Right lung (tissue), 10 donors: ENCODE measurements at places on chromosomes 11 and 22. TPM values are rescaled to one million over a fixed set of nuclear protein-coding genes. Genes with fewer than 3 reads are reported as not detected.

Gene CRYBB3
- polyA plus RNA-seq, result 0.42 TPM

Gene GGT5
- polyA plus RNA-seq, result 11.7 TPM

Gene CNGA4
- polyA plus RNA-seq, result 1.5 TPM

Gene MMP3
- polyA plus RNA-seq, result not detected

Gene POU2F3
- polyA plus RNA-seq, result 1.9 TPM

Gene HTR3B
- polyA plus RNA-seq, result 0.15 TPM

Gene TRIM29
- polyA plus RNA-seq, result 0.33 TPM

Gene MRGPRX4
- not detected for polyA plus RNA-seq

Gene NOX4
- polyA plus RNA-seq, result 5.4 TPM

Gene FAM227A
- 5.5 TPM for polyA plus RNA-seq

Gene HBE1
- polyA plus RNA-seq, result 50.3 TPM

Gene PKDREJ
- 0.47 TPM for polyA plus RNA-seq

Gene PANX2
- 1.0 TPM for polyA plus RNA-seq

Gene DEUP1
- polyA plus RNA-seq, result 2.9 TPM

Gene UCP2
- 45.2 TPM for polyA plus RNA-seq

Gene PHETA2
- polyA plus RNA-seq, result 12.7 TPM

Gene PANX3
- polyA plus RNA-seq, result not detected

Gene SLC22A12
- polyA plus RNA-seq, result not detected

Gene ROBO4
- 63.9 TPM for polyA plus RNA-seq

Gene DEFB131B
- 5.5 TPM for polyA plus RNA-seq

Gene SYT13
- 4.8 TPM for polyA plus RNA-seq

Gene GRAMD4
- polyA plus RNA-seq, result 43.8 TPM

Gene MMP8
- polyA plus RNA-seq, result 0.26 TPM

Gene ANO5
- polyA plus RNA-seq, result 1.9 TPM

Gene MUC15
- polyA plus RNA-seq, result 1.7 TPM

Gene TSPAN4
- 57.8 TPM for polyA plus RNA-seq

Gene OR52D1
- not detected for polyA plus RNA-seq

Gene SMIM35
- 0.27 TPM for polyA plus RNA-seq

Gene APOBEC3A
- polyA plus RNA-seq, result 0.40 TPM

Gene THY1
- polyA plus RNA-seq, result 47.5 TPM

Gene TPBGL
- polyA plus RNA-seq, result 0.12 TPM

Gene CD6
- 2.1 TPM for polyA plus RNA-seq

Gene OR6A2
- polyA plus RNA-seq, result not detected

Gene B4GAT1
- polyA plus RNA-seq, result 28.1 TPM

Gene NAV2
- polyA plus RNA-seq, result 22.2 TPM

Gene LMNTD2
- polyA plus RNA-seq, result 4.9 TPM

Gene NRIP3
- polyA plus RNA-seq, result 2.5 TPM

Gene RAG2
- 0.69 TPM for polyA plus RNA-seq

Gene TMEM191B
- not detected for polyA plus RNA-seq

Gene DCHS1
- polyA plus RNA-seq, result 41.3 TPM

Gene PNPLA3
- 0.77 TPM for polyA plus RNA-seq

Gene OR8G1
- not detected for polyA plus RNA-seq

Gene OOSP4A
- not detected for polyA plus RNA-seq

Gene CTSC
- 201 TPM for polyA plus RNA-seq

Gene KCNJ11
- 10.0 TPM for polyA plus RNA-seq

Gene CCDC179
- not detected for polyA plus RNA-seq

Gene CCDC116
- 1.5 TPM for polyA plus RNA-seq

Gene PIK3C2A
- 34.7 TPM for polyA plus RNA-seq

Gene MRGPRX2
- polyA plus RNA-seq, result not detected

Gene SLC5A12
- polyA plus RNA-seq, result 0.21 TPM

Gene CSKMT
- polyA plus RNA-seq, result 7.1 TPM

Gene CHST1
- polyA plus RNA-seq, result 5.9 TPM

Gene GPR83
- polyA plus RNA-seq, result 0.25 TPM

Gene SUSD2
- polyA plus RNA-seq, result 9.3 TPM

Gene KRTAP5-11
- polyA plus RNA-seq, result not detected

Gene SOX10
- 0.48 TPM for polyA plus RNA-seq

Gene PARVG
- polyA plus RNA-seq, result 3.4 TPM

Gene RFPL1
- polyA plus RNA-seq, result not detected

Gene FOLH1
- polyA plus RNA-seq, result 21.7 TPM
